ENCODE measurements at places on chromosomes 3 and 15. TPM values are rescaled to one million over a fixed set of nuclear protein-coding genes. Genes with fewer than 3 reads are reported as not detected.

Gene UBE2E2
- total RNA-seq = 109 TPM

DNA sequence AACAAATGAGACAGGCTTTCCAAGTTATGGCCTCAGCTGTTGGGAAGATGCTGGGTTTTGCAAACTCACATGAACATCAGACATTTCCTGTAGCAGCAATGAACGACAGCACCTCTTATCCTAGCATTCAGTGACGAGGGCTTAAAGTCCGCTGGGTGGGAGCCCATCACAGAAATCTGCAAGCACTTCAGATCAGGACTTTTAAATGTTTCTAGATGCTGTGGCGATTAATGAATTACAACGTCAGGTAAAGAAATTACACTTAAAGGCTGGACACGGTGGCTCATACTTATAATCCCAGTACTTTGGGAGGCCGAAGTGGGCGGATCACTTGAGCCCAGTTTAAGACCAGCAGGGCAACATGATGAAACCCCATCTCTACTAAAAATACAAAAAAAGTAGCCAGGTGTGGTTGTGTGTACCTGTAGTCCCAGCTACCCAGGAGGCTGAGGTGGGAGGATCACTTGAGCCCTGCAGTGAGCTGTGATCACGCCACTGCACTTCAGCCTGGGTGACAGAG lies 3.9 kb downstream of the AEN start:
- DNase-seq = peak; percentile 85

DNA sequence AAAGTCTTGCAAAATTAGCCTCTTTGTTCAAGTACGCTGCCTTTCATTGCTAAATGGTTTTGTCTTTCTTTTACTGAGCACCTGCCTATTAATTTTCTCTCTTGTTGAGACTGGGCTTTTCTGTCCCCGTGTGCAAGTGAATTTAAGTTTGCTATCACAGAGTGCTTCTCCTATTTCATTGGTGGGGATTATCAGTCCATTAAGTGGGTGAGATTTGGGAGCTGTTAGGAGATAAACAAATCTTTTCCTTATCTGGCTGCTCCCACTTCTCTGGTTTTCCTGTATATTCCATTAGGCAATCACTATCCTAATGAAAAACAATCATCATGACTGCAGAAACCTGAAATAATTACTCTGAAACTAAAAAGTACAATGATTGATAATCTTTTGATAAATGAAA lies 254.2 kb downstream of the NR1D2 start:
- no peak for DNase-seq

Gene FAM227B
- total RNA-seq = 8.9 TPM

Gene CPN2
- total RNA-seq = not detected

Gene SLC15A2
- 12.0 TPM for total RNA-seq

Gene MYO5C
- total RNA-seq = 2.2 TPM
